LNCaP clone FGC (cell line): ENCODE measurements at places on chromosomes 6 and 20.
A peak's percentile ranks its signal among the peaks of the same experiment; 100 is the strongest.

DNA sequence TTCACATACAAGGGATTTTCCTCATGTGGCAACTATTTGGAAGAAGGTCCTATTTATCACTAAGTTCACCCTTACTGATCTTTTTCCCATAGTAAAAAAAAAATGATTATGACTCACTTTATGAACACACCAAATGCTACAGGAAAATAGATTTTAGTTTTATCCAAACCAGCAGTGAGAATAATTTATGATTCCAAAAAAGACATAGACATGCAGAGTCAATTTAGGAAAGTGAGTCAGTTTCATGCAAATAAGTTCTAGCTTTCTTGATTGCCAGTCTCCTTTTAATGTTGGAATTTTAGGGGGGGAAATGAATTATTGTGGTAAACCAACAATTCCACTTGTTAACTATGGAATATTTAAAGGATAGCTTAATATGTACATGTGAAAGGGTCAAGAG is 64.0 kb upstream of the RNF146 start:
- DNase-seq = no peak

DNA sequence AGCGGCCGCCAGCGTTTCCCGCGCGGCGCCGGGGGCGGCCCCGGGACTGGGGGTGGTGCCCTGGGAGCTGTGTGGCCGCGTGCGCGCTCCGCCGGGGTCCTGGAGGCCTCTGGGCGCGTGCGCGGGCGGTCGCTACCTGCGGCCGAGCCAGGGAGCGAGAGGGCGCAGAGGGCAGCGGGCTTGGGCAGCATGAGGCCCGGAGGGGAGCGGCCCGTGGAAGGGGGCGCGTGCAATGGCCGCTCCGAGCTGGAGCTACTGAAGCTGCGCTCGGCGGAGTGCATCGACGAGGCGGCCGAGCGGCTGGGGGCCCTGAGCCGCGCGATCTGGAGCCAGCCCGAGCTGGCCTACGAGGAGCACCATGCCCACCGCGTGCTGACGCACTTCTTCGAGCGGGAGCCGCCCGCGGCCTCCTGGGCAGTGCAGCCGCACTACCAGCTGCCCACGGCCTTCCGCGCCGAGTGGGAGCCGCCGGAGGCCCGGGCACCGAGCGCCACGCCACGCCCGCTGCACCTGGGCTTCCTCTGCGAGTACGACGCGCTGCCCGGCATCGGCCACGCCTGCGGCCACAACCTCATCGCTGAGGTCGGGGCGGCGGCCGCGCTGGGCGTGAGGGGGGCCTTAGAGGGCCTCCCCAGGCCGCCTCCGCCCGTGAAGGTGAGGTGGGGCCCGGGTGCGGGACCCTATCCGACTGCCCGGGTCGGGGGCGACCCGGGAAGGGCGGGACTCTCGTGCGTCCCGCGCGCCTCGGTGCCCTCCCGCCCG is at the start of gene PM20D2:
Gene PM20D2 (plus strand): TSS at position 100 of the 762 bp plus-strand sequence. CDS start 90 bp downstream, at position 190.
- no peak for DNase-seq

DNA sequence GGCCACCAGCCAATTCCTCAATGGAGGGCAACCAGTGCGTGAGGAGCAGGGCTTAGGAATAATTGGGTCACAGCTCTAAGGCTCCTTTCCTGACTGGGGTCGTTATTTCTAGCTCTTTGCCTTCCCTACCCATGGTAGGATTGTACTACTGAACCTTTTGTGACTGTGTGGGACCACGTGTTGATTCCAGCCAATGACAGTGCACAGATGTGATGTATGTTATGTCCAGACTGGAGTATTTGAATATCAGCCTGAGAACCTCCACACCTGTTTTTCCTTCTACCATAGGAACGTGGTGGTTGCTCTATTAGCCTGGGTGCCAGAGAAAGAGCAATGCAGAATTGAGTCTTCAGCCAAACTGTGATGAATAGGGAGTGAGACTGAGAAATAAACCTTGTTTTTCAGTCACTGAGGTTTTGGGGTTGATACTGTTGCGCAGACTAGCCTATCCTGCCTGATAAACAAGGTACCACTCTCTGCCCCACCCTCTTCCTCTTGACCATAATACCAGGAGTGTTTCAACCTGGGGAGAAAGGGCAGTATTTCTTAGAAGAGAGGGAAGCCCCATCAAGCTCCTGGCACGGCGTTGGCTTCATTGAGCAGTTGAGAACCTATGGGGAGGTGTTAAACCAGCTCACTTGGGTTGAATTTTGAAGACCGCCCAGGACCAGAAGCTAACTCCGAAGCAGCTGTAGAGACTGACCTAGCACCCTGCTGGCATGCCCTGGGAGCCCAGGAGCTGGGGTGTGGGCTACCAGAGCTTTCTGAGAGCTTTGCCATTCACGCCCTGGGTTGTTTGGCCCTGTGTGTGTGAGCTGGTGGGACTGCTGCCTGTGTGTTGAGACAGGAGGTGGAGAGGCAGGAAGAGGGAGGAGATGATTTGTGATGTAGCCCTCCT is 105.5 kb upstream of the BACH2 start:
- DNase-seq = no peak

GRCh38 chr6:30885481-30885998 is 1.2 kb downstream of the DDR1 start:
- DNase-seq = peak; percentile 94

- DNase-seq = no peak
Measured at GRCh38 chr6:13354331-13355042, 26.1 kb upstream of the TBC1D7 start.
